ENCODE measurements at places on chromosomes 1 and 21. TPM values are rescaled to one million over a fixed set of nuclear protein-coding genes. Genes with fewer than 3 reads are reported as not detected.

The LEFTY2 gene
- total RNA-seq = not detected

- peaks cover 39% of the 10 kb centered on the region for H3K4me1 ChIP-seq
- peak within 1 kb of the TSS; percentile 88 for H3K27ac ChIP-seq
- peaks cover 37% of the 10 kb centered on the region for H3K27me3 ChIP-seq
- H3K4me3 ChIP-seq = peak within 1 kb of the TSS; percentile 94
- no peak for DNase-seq
These were observed at the start of gene TIAM1 for GRCh38 chr21:31343680-31344480. TIAM1 (minus strand) TSS chr21:31344261; CDS start chr21:31266972, 77,289 bp downstream.

- H3K36me3 ChIP-seq = no peaks in the 10 kb centered on the region
- H3K27me3 ChIP-seq = no peaks in the 10 kb centered on the region
- no peak overlapping the region for H3K27ac ChIP-seq
These were observed 15.5 kb downstream of the IBA57 start for GRCh38 chr1:228180959-228181644.

- DNase-seq = no peak
- H3K27me3 ChIP-seq = no peaks in the 10 kb centered on the region
- peaks cover 12% of the 10 kb centered on the region for H3K4me1 ChIP-seq
These were observed 46.0 kb downstream of the DPH5 start for GRCh38 chr1:100979631-100980030.

DNA sequence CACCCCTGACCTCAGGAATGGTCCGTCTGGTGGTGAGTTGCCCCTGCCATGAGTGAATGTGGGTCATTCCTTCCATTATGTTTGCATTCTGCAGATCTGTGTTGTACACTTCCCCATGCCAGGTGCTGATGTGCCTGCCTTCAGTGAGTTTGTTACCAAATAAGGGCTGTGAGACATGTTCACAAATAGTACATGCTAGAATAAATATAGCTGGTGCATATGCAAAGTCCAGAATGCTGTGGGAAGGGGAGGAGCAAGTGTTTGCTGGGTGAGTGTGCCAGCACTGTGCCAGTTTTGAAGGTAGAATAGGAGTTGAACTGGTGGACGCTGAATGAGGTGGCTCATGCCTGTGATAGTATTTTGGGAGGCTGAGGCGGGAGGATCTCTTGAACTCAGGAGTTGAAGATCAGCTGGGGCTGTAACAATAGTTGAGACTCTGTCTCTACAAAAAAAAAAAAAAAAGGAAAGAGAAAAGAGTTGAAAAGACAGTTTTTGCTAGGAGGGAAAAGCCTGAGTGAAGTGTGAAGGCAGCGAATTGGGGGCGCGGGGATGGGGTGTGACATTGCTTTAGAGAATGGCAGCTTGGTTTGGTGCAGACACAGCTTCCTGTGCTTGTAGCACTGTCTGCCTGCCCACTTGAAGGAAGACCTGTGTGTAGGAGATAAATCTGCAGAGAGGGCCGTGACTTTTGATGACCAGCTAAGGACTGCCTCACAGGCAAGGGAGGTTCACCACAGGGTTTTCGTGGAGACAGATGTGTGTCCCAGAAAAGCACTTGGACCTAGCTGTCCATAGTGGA lies 61.1 kb downstream of the LGR6 start:
- H3K36me3 ChIP-seq = peaks cover 2% of the 10 kb centered on the region
- H3K4me3 ChIP-seq = no peak overlapping the region
- H3K27me3 ChIP-seq = peaks cover 46% of the 10 kb centered on the region
- peak overlapping the region; percentile 54 for H3K27ac ChIP-seq

DNA sequence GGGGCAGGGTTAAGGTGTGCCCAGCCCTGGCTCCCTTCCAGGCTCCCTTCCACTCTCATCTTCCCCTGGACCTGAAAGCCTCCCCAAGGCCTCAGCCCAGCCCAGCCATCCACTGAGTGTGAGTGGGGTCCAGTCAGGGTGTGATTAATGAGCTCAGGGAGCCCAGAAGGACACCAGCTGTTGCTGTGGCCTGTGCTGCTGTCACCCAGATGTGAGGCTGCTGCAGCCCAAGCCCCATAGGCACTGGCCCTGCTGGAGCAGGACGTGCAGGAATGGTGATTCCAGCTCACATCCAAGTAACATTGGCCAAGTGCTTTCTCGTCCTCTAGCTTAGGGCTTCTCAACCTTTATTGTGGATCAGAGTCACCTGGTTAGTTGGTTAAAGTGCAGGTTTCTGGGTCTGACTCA lies 77.6 kb downstream of the EPHB2 start:
- no peak for DNase-seq
- H3K27me3 ChIP-seq = peaks cover 27% of the 10 kb centered on the region
- no peak overlapping the region for H3K4me3 ChIP-seq
- no peaks in the 10 kb centered on the region for H3K36me3 ChIP-seq
- H3K27ac ChIP-seq = no peak overlapping the region

The LCE1D gene
- not detected for total RNA-seq

The MCOLN2 gene
- 19.3 TPM for total RNA-seq

DNA sequence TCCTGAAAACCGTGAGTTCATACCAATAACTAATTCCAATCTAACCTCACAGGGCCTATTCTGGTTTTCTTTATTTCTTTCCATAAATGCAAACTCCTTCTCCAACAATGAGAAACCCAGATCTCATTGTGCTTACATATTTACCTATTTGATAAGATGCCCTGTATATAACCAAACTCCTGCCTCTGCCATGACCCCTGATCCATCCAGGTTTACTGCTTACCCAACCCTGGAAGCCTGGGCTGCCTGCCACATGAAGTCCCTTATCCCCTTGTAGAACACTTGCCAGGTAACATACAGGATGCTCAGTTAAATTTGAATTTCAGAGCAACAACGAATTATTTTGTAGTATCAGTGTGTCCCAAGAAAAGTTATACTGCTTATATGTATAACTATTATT lies 766.1 kb downstream of the LTN1 start:
- no peak for DNase-seq
- H3K27ac ChIP-seq = no peak overlapping the region
- no peak overlapping the region for H3K4me3 ChIP-seq
- H3K36me3 ChIP-seq = no peaks in the 10 kb centered on the region
- peaks cover 2% of the 10 kb centered on the region for H3K27me3 ChIP-seq
- no peaks in the 10 kb centered on the region for H3K4me1 ChIP-seq

- H3K27ac ChIP-seq = no peak overlapping the region
- H3K4me1 ChIP-seq = peaks cover 3% of the 10 kb centered on the region
- DNase-seq = no peak
- H3K36me3 ChIP-seq = peaks cover 2% of the 10 kb centered on the region
- H3K27me3 ChIP-seq = peaks cover 18% of the 10 kb centered on the region
These were observed 876 bp downstream of the KCNJ15 start for GRCh38 chr21:38257667-38258066.

The XKR8 gene
- total RNA-seq = 7.3 TPM

GRCh38 chr1:22704440-22705067 lies 6.1 kb upstream of the EPHB2 start:
- peaks cover 6% of the 10 kb centered on the region for H3K4me1 ChIP-seq
- no peaks in the 10 kb centered on the region for H3K36me3 ChIP-seq
- no peak overlapping the region for H3K4me3 ChIP-seq
- H3K27ac ChIP-seq = no peak overlapping the region
- H3K27me3 ChIP-seq = peaks cover 52% of the 10 kb centered on the region

- H3K4me1 ChIP-seq = peaks cover 11% of the 10 kb centered on the region
- H3K27me3 ChIP-seq = peaks cover 24% of the 10 kb centered on the region
- H3K4me3 ChIP-seq = no peak overlapping the region
- no peak for DNase-seq
- H3K36me3 ChIP-seq = no peaks in the 10 kb centered on the region
- H3K27ac ChIP-seq = no peak overlapping the region
These were observed 2.0 kb upstream of the ANKRD35 start for GRCh38 chr1:145887631-145888030.

The GJB5 gene
- not detected for total RNA-seq

DNA sequence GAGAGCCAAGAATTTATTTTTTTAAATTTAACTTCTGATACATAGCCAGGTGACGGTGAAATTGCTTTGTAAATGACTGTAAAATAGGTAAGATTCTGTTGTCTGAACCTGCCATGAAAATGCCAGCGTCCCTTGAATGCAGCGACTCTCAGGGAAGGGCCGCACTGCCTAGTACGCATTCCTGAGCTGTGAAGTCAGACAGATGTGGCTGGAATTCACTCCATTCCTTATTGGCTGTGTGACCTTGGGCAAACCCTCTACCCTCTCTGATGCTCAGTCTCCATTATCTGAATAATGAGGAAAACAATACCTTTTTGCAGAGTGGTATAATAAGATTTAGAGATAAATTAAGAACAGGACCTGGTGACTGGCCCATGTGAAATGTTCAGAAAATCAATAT lies 167.1 kb upstream of the DAB1 start:
- peaks cover 7% of the 10 kb centered on the region for H3K27me3 ChIP-seq
- H3K4me1 ChIP-seq = no peaks in the 10 kb centered on the region
- no peak for DNase-seq
- peaks cover 2% of the 10 kb centered on the region for H3K36me3 ChIP-seq

- no peaks in the 10 kb centered on the region for H3K4me1 ChIP-seq
- no peak overlapping the region for H3K27ac ChIP-seq
- H3K36me3 ChIP-seq = no peaks in the 10 kb centered on the region
- DNase-seq = no peak
- H3K4me3 ChIP-seq = no peak overlapping the region
These were observed 81.5 kb upstream of the LRIF1 start for GRCh38 chr1:111045033-111045722.

The PDZK1 gene
- not detected for total RNA-seq

DNA sequence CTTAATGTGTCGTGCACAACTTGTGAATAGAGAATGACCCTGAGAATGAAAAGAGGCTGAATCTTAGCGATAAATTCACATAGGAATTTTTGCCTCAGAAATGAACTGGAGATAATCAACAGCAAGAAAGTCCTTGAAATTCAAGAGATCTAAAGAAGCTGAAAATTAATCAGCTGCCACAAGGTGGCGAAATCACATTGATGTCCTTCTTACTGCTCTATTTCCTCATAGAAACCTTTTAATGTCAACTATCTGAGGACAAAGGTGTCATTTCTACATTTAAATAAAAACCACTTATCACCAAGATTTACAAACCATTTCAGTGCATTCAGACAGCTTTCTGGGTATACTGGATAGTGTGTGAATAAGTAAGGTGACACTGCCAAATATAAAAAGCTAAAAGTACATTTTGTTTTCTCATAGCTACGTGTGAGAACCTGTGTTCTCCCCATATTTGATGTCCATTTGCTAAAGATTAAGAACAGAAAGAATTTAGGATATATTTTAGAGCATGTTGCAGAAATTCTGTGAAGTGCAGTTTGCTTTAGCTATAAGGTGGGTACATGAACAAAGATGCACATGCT lies 485.3 kb upstream of the PTBP2 start:
- no peak overlapping the region for H3K4me3 ChIP-seq
- H3K27me3 ChIP-seq = no peaks in the 10 kb centered on the region
- no peaks in the 10 kb centered on the region for H3K36me3 ChIP-seq
- no peak overlapping the region for H3K27ac ChIP-seq
- DNase-seq = no peak
- H3K4me1 ChIP-seq = no peaks in the 10 kb centered on the region

DNA sequence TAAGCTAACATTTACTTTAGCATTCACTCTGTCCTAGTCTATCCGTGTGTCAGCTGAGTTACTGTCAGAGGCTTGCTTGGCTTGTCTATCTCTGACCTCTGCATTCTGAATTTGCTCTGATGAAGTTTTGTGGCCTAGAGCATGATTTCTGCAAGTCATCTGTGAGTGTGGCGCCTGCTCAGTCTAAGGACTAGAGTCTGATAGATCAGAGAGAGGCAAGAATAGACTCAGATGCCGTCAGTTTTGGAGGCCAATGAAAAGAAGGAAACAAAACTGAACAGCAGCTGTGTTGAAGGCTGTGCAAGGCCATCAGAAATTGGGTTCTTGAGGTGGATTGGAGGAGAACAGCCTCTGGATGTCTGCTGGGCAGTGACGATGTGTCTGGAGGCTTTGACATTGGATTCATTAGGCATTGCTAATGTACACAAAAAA lies 573.1 kb downstream of the USP25 start:
- H3K4me3 ChIP-seq = no peak overlapping the region
- H3K36me3 ChIP-seq = no peaks in the 10 kb centered on the region
- H3K27ac ChIP-seq = no peak overlapping the region
- H3K4me1 ChIP-seq = no peaks in the 10 kb centered on the region
- no peaks in the 10 kb centered on the region for H3K27me3 ChIP-seq
- no peak for DNase-seq

DNA sequence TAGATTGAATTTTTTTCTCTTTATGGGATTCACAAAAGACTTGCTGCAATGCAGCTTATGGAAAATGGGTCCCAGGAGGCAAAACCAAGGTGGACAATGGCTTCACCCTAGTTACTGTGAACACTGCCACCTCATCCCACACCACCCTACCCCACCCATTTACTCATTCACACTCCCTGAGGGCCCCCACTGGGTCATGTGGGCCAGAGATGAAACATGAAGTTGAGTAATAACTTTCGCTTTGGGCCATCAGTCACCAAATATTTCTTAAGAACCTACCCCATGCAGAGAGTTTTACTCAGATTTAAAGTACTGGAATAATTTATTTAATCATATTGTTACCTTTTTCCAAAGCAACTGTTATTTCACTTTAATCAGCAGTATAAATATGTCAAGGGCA lies 191.8 kb downstream of the TPR start:
- H3K27ac ChIP-seq = no peak overlapping the region
- no peak for DNase-seq
- H3K4me3 ChIP-seq = no peak overlapping the region
- H3K27me3 ChIP-seq = peaks cover 22% of the 10 kb centered on the region
- no peaks in the 10 kb centered on the region for H3K36me3 ChIP-seq
